Bronchial epithelial cell (primary cell): ENCODE measurements at places on chromosomes 1 and 21. TPM values are rescaled to one million over a fixed set of nuclear protein-coding genes. Genes with fewer than 3 reads are reported as not detected.
A peak's percentile ranks its signal among the peaks of the same experiment; 100 is the strongest.

DNA sequence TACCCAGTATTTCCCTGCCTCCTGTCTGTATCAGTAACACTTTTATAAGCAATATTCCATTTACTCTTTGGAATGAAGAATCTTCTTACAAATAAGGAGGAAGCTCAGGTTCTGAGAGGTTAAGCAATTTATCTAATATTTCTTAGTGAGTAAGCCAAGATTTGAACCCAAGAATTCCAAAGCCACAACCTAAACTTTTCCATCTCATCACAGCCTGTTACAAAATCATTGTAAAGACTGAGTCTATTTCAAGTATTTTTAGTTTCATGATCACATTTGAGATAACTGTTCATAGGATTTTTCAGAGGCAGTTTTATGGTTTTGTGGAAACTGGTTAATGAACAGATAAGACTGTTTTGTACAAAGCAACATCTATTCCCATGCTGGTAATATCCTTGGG is 29.8 kb upstream of the HHAT start:
- DNase-seq, result no peak

- DNase-seq, result peak; percentile 94
These were observed 96.6 kb downstream of the SEC16B start for GRCh38 chr1:177873238-177873637.

DNA sequence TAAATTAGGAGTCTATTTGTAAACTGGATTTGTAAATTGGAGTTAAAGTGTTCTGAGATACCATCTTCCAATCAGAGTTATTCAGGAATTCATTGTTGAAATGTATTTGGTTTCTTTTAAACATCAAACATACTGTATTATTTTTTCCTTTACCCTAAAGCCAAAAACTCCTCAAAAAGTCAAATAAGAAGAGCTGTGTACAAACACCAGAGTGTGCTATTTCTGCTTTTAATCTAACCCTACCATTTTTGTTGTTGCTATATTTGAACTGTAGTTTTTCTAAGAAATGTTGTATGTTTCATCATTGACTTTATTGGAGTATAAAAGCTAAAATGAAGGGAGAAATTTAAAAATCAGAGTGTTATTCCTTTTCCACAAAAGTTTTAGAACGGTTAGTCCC is 35.8 kb downstream of the SLC30A7 start:
- DNase-seq, result no peak

- DNase-seq, result no peak
These were observed 20.8 kb downstream of the TSEN15 start for GRCh38 chr1:184072376-184072775.

DNA sequence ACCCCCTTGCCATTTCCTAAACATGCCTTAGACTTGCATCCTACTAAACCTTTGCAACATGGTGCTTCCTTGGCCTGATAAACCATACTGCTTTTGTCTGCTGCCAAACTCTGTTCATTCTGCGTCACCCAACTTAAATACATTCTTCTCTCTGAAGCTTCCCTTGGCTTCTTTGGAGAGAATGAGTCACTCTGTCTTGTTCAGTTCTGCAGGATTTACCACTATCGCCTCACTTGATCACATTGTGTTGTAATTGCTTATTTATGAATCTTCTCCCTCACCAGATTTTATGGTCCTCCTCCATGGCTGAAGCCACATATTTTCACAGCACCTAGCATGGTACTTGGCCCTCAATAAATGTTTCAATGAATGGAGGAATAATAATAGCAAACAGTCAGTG is 21.7 kb upstream of the TUT4 start:
- DNase-seq, result peak; percentile 93

GRCh38 chr1:2633936-2634491 is 1.2 kb upstream of the MMEL1 start:
- DNase-seq, result no peak

CD1E gene
- total RNA-seq, result not detected in 2 replicates

DNA sequence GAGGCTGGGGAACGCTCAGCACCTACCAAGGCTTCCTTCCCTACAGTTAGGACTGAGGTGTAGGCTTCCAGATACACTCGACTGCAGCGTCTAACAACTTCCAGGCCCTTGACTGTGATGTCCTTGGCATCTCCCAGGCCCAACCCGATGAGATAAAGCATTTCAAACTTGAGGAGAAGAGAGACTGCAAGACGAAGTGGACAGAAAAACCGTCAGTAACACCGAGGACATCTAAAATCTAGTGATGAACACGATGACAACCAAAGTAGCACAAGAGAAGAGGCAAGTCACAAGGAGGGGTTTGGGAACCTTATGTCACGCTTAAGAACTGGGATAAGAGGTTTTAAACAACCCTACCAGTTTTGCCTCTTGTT is 314 bp downstream of the DPH5 start:
- no peak for DNase-seq

GRCh38 chr21:33878824-33879223 is 36.8 kb downstream of the ATP5PO start:
- DNase-seq, result no peak

PDE9A gene
- 1.6 and 1.9 TPM in 2 replicates for total RNA-seq

DNA sequence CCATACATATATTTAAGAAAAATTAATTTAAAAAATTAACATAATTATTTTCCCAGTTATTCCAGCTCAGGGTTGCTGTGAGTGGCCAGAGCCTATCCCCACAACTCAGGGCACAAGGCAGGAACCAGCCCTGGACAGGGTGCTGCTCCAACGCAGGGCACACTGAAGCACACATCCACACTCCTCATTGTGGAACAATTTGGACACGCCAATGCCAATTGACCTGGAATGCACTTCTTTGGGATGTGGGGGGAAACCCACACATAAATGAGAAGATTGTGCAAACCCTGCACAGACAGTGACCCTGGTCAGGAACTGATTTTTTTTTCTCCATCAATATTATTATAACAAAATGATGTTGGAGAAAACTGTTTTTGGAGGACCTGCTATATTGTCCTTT is 23.4 kb downstream of the SAMSN1 start:
- no peak for DNase-seq

DNA sequence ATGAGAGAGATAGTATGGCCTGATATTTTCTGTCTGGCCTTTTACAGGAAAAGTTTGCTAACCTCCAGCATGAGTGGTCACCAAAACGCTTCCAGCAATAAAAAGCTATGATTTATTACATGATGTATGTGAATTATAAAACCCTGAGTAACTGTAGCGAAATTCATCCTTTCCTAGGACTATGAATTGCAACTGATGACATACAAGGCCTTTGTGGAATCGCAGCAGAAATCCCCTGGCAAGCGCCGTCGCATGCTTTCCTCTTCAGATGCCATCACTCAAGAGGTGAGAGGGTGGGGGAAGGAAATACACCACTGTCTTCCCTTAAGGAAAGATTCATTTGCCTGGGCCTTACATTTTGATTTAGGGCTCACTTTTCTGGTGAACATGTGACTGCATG is 117.9 kb downstream of the MACF1 start:
- DNase-seq, result no peak

LAX1 gene
- total RNA-seq, result under 0.01 TPM in 1 of 2 replicates, not detected in the other

DNA sequence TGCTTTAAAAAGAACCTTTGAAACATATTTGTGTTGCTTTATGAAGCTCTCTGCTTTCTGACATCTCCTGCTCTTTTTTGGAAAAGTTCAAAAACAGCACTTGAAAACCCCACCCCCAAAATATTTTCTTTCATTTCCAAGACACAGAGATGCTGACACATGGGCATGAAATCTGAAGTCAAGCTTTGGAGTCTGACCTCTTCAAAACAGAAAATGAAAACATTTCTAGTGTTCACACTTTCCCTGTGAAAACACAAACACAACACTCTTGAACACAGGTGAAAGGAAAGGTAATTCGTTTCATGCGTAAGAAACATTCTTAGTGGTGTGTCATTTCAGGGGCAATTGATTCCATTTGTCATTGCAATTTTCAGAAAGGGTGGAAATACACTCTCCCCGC is 10.8 kb downstream of the NGF start:
- DNase-seq, result no peak

DNA sequence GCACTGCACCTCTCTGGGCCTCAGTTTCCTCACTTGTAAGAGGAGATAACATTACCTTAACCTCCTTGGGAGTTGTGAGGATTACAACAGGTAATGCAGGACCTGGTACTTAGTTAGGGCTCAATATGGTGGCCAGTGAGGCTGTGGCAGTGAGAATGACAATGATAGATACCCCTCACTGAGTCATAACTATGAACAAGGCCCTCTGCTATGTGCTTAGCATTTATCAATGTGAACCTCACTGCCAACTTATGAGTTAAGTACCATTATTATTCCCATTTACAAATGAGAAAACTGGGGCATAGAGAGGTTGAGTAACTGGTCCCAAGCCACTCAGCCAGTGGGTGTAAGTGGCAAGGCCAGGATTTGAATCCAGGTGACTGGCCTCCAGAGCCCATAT is 64.4 kb downstream of the HMGB4 start:
- no peak for DNase-seq

OR2T33 gene
- not detected in 2 replicates for total RNA-seq

DNA sequence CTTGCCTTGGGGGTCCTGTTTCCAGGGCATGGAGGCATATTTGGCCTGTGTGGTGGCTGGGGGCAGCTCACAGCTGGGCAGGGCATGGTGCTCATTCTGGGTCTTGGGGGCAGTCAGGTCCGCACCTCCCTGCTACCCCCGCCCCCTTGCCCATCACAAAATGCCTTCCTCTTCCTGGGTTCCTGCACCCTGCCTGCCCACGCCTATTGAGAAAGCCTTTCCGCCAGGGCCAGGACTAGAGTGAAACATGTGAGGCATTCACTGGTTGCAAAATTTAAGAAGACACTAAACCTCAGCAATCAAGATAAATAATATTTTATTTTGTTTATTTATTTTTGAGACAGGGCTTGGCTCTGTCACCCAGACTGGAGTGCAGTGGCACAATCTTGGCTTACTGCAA is 19.7 kb downstream of the PTAFR start:
- DNase-seq, result no peak

DNA sequence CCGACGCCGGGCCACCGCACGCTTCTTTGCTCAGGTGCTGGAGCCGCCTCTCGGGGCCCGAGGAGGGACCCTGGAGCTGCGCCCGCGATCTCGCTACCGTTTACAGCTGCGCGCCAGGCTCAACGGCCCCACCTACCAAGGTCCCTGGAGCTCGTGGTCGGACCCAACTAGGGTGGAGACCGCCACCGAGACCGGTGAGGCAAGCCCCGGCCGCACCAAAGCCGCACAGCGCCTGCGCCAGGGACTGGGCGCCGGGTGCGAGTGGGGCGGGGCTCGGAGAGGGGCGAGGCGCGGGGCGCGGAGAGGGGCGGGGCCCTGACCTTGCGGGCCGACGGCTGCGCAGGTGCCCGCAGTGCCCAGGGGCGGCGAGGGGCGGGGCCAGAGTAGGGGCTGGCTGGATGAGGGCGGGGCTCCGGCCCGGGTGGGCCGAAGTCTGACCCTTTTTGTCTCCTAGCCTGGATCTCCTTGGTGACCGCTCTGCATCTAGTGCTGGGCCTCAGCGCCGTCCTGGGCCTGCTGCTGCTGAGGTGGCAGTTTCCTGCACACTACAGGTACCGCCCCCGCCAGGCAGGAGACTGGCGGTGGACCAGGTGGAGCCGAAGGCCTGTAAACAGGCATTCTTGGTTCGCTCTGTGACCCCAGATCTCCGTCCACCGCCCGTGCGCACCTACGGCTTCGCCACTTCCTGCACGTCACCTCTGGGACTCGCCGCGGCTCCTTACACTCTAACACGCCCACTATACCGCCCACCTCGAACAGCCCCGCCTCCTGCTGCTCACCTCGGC is 9.8 kb upstream of the CDC20 start:
- peak; percentile 67 for DNase-seq

CELA3A gene
- total RNA-seq, result not detected in 2 replicates

DNA sequence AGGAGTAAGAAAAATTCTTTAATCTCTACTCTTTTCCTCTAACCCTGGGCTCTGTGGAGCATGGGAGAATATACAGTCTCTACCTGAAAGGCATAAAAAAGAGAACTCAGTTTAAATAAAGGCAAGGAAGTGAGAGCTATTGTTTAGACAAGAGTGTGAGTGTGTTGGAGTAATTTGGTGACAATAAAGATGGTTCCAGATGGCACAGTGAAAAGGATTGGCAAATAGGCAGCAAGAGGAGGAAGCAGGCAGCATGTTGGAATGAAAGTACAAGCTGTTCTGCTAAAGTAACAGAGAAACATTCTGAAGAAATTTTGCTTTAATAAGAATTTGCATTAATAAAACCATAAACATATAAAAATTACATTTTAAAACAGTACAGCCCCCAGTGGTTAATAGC is 163.4 kb downstream of the DNM3 start:
- no peak for DNase-seq

SEMA4A gene
- total RNA-seq, result 1.8 and 16.9 TPM in 2 replicates

DNA sequence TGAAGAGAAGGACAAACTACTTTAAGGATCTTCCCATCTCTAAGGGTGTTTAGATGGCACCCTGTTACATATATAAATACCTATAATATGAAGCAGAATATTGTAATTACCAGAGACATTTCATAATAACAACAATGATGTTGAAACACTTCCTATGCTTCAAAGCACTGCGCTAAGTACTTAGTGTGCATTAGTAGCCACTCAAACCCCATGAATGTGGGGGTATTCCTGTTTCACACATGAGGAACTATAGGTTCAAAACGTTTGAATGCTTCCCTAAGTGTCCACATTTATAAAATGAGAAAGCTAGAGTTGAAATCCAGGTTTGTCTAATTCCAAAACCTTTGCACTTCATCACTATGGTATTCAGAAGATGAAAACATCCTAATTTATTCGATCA is 18.5 kb upstream of the OR10J5 start:
- no peak for DNase-seq

GPR52 gene
- 1.1 and 1.5 TPM in 2 replicates for total RNA-seq

- DNase-seq, result no peak
These were observed 61.5 kb upstream of the LYST start for GRCh38 chr1:235928197-235928596.

- DNase-seq, result no peak
These were observed 12.3 kb downstream of the NES start for GRCh38 chr1:156664767-156665411.

FMO5 gene
- total RNA-seq, result 0.51 TPM in 1 of 2 replicates, not detected in the other

GRCh38 chr1:160711602-160712311 is at the start of gene CD48:
TSS of gene CD48 (minus strand) at chr1:160711822. CDS start at chr1:160711763, 59 bp downstream.
- DNase-seq, result no peak

KLHDC9 gene
- 1.3 and 5.0 TPM in 2 replicates for total RNA-seq

- DNase-seq, result no peak
These were observed 39.1 kb downstream of the UROD start for GRCh38 chr1:45051005-45051772.

DNA sequence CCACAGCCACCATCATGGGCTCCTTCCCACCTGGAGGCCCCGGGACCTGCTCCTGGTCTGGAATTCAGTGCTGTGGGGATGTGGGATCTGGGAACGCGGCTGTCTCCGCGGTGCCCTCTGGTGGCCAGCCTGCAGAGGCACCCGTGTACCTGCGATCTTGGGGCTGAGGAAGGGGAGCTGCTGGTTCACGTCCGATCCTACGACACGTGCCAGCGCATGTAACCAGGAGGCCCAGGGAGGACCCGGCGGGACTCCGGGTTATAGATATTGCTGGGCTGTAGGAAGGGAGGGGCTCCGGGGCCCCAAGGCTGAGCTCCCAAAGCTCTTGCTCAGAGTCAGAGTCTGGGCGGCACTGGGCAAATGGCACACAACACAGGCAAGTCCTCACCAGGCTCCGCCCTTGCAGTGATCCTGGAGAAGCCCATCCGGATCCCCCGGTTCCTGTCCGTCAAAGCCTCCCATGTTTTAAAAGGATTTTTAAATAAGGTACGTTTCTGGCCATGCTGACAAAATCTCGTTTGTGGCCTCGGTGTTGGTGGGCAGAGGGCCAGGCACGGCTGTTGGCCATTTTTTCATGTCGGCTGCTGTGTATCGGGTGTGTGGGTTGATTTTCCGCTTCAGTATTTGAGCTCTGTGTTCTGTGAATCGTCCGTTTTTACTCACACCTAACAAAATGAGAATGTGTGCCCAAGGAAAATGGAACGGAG is 20.1 kb downstream of the FAAP20 start:
- DNase-seq, result peak; percentile 46

KLF17 gene
- total RNA-seq, result not detected in 2 replicates

PROX1 gene
- total RNA-seq, result under 0.01 TPM in 2 replicates
